ENCODE measurements at places on chromosomes 6 and 20. TPM values are rescaled to one million over a fixed set of nuclear protein-coding genes. Genes with fewer than 3 reads are reported as not detected.

ZBTB46 gene
- 20.0 TPM for polyA plus RNA-seq

GGTLC1 gene
- polyA plus RNA-seq, result not detected

MMP24OS gene
- 33.6 TPM for polyA plus RNA-seq

MAPK13 gene
- polyA plus RNA-seq, result 21.2 TPM

SLPI gene
- 0.34 TPM for polyA plus RNA-seq

ADGB gene
- 0.24 TPM for polyA plus RNA-seq

RBPJL gene
- polyA plus RNA-seq, result not detected

SLC26A8 gene
- polyA plus RNA-seq, result 0.44 TPM

PRR3 gene
- polyA plus RNA-seq, result 32.0 TPM

HCK gene
- polyA plus RNA-seq, result 3.2 TPM

KIFC1 gene
- polyA plus RNA-seq, result 37.0 TPM

VGLL2 gene
- polyA plus RNA-seq, result not detected

PPP1R16B gene
- 8.1 TPM for polyA plus RNA-seq

NEDD9 gene
- 65.9 TPM for polyA plus RNA-seq

SYNDIG1 gene
- polyA plus RNA-seq, result 10.6 TPM

DEFB125 gene
- polyA plus RNA-seq, result not detected

GRCh38 chr20:44182135-44182765 lies 4.7 kb downstream of the JPH2 start:
- DNase-seq, result no peak

DNA sequence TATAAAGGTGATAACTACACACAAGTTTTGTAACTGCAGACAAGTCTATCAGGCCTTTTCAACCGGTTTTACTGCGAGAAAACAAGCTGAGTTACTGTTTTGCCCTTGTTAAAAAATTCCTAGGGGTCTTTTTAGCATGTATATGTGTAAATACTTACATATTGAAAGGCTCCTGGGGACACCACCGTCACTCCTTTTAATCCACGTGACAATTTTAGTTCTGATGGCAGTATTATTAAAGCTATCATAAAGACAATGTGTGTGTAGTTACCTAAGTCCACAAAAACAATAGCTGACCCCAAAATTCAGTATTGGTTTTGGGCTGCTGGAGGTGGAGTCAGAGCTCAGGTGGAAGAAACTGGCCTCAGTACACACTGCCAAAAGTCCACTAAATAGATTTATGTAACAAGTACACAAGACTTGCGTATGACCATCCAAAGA lies 41.3 kb upstream of the HFE start:
- DNase-seq, result no peak

GRCh38 chr6:106973018-106973835 lies 1.3 kb downstream of the CD24 start:
- DNase-seq, result no peak

GRCh38 chr6:19549109-19549508 lies 288.1 kb upstream of the ID4 start:
- no peak for DNase-seq

GRCh38 chr6:170166511-170167122 lies 124.3 kb downstream of the DLL1 start:
- DNase-seq, result no peak

- no peak for DNase-seq
Observed at GRCh38 chr6:13762611-13763441, 51.2 kb upstream of the RANBP9 start.

- DNase-seq, result no peak
Observed at GRCh38 chr6:164897523-164898235, 411.7 kb downstream of the C6orf118 start.

- no peak for DNase-seq
Observed at GRCh38 chr6:167580619-167580911, 246.1 kb upstream of the AFDN start.

- no peak for DNase-seq
Observed at GRCh38 chr6:157646012-157646411, 177.0 kb upstream of the SNX9 start.

GRCh38 chr6:149544646-149545257 lies 1.1 kb downstream of the PPIL4 start:
- DNase-seq, result no peak

GRCh38 chr6:408148-408547 lies 16.6 kb downstream of the IRF4 start:
- DNase-seq, result no peak

GRCh38 chr20:44967207-44967807 lies 995 bp downstream of the STK4 start:
- DNase-seq, result no peak

GRCh38 chr6:160417146-160417545 lies 69.0 kb downstream of the SLC22A3 start:
- DNase-seq, result no peak

DNA sequence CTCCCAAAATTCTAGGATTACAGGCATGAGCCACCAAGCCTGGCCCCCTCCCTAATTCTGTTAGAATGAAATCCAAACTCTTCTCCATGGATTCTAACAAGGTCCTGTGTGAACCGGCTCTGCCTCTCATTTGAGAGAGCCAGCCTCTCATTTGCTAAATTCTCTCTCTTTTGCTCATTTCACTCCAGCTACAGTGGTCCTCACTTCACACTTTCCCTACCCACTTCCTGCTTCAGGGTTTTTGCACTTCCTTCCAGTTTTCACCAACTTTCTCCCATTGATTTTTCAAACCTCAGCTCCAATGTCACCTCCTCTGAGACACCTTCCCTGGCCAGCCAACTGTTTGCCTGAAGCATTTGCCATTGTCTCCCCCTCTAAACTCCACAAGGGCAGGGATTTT lies 5.1 kb downstream of the COX4I2 start:
- no peak for DNase-seq

DNA sequence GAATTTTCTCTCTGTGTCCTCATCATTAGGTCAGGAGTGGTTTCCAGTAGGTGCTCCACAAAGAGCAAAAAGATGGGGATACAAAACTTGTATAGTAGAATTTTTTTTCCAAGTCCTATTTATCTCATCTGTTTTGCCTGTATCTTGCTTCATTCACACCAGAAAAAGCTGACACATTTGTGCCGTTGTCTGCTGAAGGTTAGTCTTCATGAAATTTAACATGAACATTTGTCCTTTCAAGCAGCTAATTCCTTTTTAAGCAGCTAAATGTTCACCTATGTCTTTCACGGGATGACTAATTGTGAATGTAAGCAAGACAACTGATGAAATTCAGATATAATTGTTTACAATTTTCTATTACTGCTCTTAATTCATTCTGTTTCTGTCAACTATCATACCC lies 83.8 kb downstream of the ATXN1 start:
- no peak for DNase-seq

GRCh38 chr6:141988954-141989705 lies 143.6 kb upstream of the GJE1 start:
- DNase-seq, result peak; percentile 0

- no peak for DNase-seq
Observed at GRCh38 chr6:29941016-29941415, 1.3 kb upstream of the HLA-A start.

DNA sequence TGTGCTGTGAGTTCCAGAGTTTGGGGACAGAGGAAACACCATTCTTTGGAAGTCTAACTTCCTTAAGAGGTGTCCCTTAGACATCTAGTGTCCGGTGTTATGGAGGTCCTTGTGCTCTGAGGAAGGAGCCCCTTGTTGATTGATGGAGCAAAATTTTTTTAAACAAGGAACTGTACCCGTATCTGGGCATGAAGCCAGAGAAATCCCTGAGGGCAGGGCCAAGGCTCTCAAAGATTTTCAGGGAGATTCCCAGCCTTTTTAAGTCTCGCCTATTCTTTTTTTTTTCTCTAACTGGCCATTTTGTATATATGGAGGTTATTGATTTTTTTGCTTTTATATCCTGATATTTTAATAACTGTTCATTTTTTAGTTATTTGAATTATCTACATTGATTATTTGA lies 45.9 kb downstream of the TRIM38 start:
- no peak for DNase-seq

DNA sequence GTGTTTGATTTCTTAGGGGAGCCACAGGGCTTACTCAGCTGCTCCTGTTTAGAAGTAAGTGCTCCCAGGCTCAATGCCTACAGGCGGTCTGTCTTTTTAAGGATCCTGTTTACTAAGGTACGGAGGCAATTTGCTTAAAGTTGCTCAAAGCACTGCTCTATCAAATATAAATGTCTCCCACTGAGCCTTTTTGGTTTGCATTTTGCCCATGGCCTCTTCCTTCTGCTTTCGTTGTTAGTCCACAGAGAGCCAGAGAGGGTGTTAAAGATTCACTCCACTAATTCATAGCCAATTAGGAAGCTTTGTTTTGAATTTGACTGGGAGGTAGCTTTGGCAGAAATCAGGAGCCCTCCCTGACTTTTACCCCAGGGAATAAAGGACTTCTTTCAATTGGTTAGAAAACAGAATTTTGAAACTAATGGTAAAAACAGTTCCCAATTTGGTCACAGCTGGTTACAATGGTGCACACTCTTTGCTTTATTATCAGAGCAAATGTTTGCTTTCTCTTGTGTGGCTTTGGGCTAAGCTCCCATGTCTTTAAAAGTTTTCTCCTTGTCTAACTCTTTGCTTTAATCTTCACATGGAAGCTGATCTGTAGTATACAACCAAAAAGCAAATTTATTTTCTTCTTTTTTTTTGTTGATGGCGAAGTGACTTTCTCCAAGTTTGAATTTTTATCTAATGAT lies 126.2 kb downstream of the IMPG1 start:
- no peak for DNase-seq

DNA sequence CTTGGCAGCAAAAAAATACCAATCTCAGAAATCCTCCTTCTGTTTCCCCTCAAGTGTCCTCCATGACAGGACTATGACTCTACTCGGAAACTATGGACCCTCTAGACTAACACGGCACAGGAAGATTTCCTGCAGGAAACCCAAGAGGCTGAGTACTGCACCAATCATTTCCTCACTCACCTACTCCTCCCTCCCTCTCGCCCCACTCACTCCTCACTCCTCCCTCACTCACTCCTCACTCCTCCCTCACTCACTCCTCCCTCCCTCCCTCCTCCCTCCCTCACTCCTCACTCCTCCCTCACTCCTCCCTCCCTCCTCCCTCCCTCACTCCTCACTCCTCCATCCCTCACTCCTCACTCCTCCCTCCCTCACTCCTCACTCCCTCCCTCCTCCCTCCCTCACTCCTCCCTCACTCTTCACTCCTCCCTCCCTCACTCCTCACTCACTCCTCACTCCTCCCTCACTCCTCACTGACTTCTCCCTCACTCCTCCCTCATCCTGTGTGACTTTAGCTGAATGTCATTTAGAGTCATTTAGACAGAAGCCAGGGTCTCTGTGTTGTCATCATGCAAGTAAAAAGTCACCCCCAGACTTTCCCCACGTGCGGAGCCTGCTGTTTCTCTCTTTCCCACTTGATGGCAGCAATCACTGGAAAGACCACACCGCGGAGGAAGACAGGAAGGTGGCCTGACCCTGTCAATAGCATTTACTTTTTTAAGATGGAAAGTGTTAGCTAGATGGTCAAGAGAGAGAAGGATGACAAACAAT lies 226.8 kb upstream of the PDE10A start:
- no peak for DNase-seq

DNA sequence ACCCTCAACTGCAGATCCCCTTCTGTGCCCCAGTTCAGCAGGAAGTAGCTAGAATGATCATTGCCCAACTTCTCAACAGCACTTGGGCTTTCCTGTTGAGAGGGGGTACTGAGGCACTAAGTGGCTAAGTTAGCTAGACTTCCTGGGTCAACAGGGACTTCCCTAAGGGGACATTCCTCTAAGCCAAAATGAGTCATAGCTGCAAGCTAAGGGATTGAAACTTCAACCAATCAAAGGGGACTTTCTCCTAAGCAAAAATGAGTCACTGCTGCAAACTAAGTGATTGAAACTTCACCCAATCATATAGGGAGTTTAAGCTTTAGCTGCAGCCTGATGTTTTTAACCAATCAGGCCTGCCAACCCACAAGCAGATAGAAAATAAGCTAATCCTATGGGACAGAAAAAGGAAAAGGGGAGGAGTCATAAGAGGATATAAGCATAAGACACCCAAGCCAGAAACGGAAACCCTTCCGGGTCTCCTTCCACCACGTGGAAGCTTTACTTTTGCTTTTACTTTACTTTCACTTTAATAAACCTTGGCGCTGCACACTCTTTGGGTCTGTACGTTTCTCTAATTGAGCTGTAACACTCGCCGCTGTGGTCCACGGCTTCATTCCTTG lies 659.0 kb upstream of the HS3ST5 start:
- DNase-seq, result no peak

DNA sequence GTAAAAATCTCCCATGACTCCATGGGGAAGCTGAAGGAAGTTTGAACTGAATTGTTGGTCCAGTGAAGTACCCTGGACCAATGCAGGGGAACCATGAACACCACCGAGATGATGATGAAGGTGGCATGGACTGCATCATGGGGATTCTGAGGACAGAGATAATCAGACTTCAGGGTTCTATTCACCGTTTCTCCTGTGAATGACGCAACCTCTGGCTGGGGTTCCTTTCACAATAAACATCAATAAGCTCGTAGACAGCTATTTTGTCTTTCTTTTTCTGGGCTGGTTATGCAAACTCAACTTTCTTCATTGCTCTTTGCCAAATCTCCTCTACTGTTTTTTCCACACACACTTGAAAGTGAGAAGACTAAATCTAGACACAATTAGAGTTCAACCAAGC lies 87.9 kb upstream of the NKX2-2 start:
- DNase-seq, result no peak

- DNase-seq, result no peak
Observed at GRCh38 chr6:41356825-41357224, 21.4 kb downstream of the NCR2 start.

- no peak for DNase-seq
Observed at GRCh38 chr6:79557673-79558467, 20.6 kb upstream of the LCA5 start.

DNA sequence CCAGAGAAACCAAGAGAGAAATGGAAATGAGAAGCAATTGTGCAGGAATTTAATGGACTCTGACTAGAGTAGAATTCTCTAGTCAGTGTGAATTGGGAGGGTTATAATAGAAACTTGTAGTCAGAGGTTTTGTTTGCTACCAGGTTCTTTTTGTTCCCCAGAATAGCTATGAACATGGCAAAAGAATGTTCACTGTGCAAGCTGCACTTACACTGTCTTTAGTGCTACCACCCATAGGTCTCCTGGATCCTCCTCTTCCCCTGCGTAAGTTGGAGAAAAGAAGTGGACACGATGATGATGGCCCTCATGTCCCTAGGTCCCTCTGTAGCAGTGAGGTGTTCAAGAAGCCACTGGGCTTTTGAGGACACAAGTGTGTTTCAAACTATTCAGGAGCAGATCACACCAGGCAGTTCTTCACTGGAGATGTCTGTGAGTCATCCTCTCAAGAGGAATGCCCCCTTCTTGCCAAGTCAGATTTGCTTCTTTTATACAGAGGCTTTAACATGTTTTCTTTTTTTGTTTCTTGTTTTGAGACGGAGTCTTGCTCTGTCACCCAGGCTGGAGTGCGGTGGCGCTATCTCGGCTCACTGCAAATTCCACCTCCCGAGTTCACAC lies 47.6 kb upstream of the SMIM8 start:
- DNase-seq, result no peak

DNA sequence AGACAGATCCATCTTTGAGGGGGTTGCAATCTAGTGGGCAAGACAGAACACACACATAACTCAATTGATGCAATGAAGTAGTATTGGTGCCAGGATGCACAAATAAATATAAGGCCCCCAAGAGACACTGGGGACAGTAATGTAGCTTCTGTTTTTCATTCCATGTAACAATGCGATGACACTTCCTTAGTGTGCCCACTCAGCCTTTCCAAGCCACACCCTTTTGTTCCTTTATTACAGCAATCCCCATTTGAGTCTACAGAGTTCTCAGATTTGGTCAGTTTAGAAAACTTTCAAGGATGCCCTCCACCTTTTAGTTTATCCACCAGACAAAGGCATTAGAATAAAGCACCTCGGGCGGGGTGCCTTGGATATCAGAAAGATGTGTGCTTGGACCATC lies 15.5 kb downstream of the TGM3 start:
- no peak for DNase-seq

Data from renal cortex interstitium (tissue), 15 donors.